Upper lobe of left lung (tissue), 6 donors: ENCODE measurements at places on chromosomes 7 and 10.

GRCh38 chr10:103791858-103792257 lies 63.5 kb downstream of the SH3PXD2A start:
- DNase-seq = no peak

GRCh38 chr7:1707756-1708595 lies 37.9 kb downstream of the ELFN1 start:
- no peak for DNase-seq

DNA sequence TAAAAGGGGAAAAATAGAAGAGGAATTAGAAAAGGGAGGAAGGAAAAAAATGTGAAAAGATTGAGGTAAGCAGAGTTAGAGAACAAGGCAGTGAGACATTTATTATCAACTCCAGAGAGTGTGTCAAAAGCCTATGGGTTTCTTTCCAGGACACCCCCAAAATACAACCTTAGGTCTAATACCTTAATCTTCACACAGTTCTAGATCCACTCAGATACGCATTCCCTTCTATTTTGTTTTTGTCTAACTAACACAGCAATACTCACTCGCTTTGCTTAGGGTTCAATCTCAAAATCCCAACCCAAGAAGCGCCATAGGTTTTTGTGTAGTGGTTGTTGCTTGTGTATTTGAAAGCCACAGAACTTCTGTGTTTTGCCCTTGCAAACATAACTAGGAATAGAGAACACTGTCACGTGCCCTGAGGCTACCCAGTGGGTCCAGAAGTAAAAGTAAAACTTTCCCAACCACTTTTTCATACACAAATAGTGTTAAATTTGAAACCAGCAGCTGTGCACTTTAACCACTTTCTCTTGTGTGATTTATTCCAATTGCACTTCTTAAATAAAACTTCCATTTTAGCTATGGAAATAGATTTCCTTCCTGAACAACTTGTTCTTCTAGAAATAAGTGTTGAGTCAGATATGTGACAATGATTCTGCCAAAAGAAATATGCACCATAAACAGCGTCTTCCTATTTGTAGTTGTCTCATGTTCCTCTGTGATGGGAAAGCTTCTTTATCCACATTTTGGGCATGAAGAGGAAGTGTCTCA lies 414.7 kb upstream of the GHITM start:
- DNase-seq = no peak

DNA sequence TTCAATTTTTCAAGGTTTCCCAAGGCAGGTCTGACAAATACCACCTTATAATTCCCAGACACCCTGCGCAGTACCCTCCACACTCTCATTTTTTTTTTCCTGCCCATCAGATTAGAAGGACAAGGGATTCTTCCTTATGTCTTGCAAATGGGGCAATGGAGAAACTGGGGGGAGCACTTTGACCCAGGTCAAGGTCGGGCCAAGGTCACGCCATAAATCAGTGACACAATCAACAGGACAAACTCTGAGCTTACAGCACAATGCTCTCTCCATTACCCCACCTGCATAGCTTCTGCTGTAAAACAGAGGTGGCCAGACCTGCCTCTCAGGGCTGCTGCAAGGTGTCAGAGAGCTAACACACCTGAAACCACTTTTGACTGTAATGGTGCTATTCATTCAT lies 254.4 kb upstream of the ZMIZ1 start:
- DNase-seq = no peak

- DNase-seq = no peak
Observed at GRCh38 chr10:19652750-19653149, 163.5 kb upstream of the PLXDC2 start.

- DNase-seq = peak; percentile 89
Observed at GRCh38 chr10:19815036-19815730, 1.0 kb upstream of the PLXDC2 start.
